BE2C (cell line): ENCODE measurements at places on chromosomes 1 and 21.
A peak's percentile ranks its signal among the peaks of the same experiment; 100 is the strongest.

DNA sequence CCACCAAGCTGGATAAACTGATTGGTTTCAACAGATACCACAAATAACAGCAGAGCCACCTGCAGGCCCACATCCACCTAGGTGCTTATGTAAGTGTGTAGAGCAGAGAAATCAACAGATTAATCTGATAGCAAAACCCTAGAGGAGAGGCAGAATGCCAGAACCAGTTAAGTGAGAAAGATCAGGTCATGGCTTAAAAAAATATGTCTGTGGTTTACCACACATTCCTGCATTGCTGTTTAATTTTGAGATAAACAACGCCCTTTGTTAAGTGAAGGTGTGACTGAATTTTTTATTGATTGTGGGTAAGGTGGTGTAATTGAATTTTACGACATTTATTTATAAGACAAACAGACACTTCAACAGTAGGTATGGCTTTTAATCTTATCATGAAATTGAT lies 21.2 kb downstream of the CRNN start:
- no peak for DNase-seq

DNA sequence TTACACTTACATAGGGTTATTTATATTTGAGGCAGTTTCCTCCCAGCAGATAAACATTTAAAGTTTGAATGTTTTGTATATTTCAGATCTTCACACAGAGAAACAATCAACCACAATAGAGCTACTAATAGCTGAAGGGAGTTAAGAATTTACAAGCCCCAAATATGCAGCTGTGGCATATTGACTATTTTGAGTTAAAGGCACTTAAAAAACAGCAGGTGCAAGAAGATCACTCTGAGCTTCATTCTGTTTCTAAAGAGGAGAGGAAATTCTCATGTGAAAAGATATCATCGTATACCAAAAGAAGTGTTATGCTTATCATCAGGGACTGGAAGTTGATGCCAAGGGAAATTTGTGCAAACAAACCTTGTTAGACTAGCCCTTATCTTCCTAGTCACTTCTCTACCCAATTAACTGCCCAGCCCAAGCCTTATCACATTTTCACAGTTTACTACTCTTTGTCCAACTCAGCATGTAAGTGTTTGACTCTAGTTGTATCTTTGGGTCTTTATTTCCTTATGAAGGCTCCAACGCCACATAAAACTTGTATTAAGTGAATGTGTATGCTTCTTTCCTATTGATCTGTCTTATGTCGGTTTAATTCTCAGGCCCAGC lies 66.3 kb upstream of the COG2 start:
- DNase-seq, result no peak

DNA sequence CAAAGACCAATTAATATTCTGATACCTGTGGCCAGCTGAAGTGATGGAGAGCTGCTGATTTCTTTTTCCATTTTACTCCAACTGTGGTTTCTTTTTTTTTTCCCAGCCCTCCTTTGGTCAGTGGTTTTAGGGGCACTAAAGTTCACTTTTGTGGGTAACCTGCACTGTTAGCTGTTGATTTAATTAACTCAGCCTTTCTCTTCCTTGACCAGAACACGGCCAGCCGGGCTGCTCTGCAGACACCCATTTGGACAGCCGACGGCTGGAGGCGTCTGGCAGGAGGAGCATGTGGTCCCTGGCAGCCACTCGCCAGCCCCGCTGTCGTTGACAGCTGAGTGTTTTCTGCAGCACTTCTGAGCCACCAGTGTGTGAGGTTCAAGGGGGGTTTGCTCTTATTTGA lies 136.2 kb upstream of the RUNX3 start:
- peak; percentile 61 for DNase-seq

- DNase-seq, result no peak
Measured at GRCh38 chr1:3063379-3064295, 5.4 kb upstream of the PRDM16 start.

- DNase-seq, result no peak
Measured at GRCh38 chr1:25257196-25257595, 9.9 kb upstream of the RSRP1 start.

DNA sequence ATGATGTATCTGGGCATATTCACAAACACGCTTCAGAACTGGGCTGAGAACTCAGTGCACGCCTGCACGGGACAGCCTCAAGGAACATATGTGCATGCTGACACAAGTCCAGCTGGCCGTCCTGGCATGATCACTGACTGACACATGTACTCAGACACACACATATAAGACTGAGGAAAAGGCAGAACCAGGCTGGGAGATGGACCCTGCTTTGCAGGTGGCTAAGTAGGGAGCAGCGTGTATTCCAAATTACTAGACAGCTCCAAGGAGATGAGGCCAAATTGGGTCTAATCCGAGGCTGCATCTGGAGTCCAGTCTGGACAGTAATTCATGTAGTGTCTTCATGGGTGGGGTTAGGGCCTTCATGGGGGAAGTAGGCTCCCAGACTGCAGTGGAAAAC lies 41.4 kb upstream of the GJB5 start:
- no peak for DNase-seq

DNA sequence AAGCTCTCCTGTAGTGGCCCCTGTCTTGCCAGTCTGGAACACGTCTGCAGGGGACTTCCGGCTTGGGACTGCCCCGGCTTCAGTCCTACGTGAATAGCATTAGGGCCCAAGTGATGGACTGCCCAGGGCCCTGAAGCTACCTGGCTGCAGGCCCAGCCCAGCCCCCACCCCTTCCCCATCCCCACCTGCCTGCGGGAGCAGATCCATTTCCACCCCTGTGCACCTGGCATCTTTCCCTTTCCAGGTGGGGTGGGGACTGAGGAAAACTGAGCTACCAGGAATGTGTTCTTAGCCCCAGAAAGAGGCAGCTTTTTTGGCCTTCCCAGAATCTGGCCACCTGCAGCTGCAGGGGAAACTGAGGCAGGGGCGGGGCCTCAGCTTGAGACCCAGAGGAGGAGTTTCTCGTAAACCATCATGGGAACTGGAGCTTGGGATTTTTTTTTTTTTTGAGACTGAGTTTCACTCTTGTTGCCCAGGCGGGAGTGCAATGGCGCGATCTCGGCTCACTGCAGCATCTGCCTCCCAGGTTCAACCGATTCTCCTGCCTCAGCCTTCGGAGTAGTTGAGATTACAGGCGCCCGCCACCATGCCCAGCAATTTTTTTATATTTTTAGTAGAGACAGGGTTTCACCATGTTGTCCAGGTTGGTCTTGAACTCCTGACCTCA lies 3.2 kb downstream of the EDN2 start:
- DNase-seq, result no peak

DNA sequence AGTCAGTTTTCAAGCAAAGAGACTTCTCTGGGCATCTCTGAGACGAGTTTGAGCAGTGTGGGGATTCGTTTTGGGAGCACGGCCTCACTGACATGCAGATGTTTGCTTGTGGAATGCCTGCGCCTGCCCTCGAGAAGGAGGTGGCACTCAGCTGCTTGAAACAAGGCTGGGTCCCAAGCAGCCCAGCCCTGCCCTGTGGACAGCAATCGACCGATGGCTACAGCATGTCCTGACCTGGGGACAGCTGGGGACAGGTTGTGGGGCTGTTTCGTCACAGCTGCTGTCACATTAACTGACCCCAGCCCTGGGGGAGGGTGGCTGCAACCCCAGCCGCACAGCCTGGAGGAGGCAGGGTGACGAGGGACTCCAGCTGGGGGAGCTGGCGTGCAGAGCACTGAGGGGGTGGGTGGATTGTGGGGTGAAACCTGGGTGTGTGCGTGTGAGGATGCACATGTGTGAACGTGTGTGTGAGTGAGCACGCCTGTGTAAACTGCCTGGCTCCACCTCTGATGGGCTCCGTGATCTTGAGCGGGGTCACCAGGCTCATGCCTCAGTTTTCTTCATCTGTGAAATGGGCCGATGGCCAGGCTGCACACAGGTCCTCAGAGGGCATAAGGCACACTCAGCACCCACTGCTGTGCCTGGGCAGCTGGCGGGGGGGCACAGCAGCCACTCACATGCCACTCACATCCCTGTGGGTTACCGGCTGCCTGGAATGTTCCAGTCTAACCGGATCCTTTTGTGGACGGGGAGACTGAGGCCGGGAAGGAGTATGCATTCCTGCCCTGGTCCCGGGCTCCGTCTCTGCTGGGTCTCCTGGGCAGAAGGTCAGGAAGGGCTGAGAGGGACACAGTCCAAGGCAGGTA lies 49.3 kb downstream of the COL18A1 start:
- no peak for DNase-seq

- no peak for DNase-seq
Measured at GRCh38 chr1:180096584-180097325, 57.9 kb upstream of the QSOX1 start.
